Fibroblast of skin of abdomen (primary cell): ENCODE measurements at places on chromosomes 2 and 18.
A peak's percentile ranks its signal among the peaks of the same experiment; 100 is the strongest.

- DNase-seq, result no peak
Measured at GRCh38 chr2:213121690-213122089, 29.7 kb downstream of the IKZF2 start.

DNA sequence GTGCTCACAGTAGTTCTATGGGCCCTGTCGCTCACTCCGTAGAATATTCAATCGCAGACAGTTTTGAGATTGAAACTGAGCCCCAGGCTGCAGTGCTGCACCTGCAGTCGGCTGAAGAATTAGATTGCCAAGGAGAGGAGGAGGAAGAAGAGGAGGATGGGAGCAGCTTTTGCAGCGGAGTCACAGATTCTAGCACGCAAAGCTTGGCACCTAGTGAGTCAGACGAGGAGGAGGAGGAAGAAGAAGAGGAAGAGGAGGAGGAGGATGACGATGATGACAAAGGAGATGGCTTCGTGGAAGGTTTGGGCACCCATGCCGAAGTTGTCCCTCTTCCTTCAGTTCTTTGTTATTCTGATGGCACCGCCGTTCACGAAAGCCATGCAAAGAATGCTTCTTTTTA lies 115.2 kb downstream of the GALNT3 start:
- no peak for DNase-seq

DNA sequence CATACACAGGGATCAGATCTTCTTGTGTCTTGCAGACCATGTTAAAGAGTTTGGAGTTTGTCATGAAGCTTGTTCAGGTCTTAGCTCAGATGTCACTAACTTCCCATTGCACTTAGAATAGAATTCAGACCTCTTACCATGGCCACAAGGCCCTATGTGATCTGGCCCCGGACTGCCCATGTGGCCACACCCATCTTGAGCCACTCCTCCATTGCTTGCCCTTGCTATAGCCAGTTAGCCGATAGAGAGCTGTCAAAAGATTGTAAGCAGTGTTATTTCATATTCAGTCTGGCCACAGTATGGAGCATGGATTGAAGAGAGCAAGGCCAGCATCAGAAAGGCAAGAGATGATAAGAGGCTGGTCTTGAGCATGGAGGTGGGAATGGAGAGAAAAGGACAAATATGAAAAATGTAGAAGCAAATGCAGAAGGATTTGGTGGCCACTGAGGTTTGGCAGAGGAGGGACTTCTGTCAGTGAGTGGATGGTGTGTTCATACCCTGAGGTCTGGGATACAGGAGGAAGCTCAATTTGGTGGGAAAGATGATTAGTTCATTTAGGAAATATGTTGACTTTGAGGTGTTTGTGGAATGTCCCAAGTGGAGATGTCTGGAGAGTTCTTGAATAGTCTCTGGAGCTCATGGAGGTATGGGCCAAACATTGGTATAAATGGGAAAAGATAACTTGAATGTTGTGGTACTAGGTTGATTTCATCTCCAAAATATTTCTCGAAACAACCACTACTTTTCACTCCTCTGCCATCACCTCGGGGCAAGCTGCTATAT lies 10.6 kb downstream of the DGUOK start:
- DNase-seq, result no peak

DNA sequence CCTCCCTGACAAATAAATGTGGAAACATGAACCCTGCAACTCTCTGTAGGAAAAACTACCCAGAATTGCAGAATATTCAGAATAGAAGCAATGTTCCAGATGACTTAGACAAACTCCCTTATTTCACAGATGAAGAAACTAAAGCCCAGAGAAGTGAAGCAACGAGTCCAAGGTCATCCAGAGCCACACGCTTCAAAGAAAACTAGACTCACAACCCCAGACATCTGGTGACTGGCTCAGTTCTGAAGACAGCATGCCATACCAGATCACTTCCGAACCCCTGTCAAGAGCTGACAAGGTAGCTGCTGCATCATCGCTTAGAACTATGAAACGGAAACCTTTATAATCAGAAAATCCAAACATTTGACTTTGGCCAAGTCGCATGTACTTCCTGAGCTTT lies 101.3 kb downstream of the PID1 start:
- DNase-seq, result no peak

DNA sequence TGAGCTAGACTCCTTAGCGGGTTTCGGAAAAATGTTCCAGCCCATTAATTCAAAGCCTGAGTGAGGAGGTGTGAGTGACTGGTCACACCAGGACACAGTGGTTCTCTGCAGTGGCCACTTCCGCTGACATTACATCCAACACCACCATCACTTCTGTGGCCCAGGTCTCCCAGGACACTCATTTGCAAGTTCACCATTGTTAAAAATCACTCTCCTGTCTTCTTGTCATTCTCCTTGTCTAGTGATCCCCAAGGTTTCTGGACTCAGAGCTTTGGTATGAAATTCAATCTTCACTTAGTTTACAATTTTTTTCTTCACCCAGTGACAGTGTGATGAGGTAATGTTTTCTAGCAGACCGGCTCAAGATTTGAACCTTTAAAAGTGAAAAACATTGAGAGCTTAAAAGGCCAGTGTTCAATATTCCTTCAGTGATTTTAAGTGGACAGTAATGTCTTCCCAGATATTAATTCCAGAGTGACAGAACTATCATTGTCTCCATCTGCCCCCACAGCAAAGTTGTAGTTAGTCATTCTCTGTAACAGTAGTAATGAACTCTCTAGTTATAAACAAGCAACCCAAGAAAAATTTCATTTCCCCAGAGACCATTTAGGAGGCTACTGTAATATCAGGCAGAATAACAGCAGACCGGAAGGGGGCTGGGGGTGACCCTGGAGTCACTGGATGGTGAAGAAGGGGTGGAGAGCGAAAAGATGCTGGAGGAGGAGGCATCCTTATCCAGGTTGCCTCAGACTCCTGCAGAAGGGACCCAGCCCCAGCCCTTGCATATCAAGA lies 164.9 kb downstream of the GFPT1 start:
- peak; percentile 66 for DNase-seq

GRCh38 chr2:199742884-199743283 lies 108.1 kb downstream of the FTCDNL1 start:
- DNase-seq, result no peak

GRCh38 chr2:134220344-134220974 lies 33.4 kb upstream of the MGAT5 start:
- peak; percentile 25 for DNase-seq

DNA sequence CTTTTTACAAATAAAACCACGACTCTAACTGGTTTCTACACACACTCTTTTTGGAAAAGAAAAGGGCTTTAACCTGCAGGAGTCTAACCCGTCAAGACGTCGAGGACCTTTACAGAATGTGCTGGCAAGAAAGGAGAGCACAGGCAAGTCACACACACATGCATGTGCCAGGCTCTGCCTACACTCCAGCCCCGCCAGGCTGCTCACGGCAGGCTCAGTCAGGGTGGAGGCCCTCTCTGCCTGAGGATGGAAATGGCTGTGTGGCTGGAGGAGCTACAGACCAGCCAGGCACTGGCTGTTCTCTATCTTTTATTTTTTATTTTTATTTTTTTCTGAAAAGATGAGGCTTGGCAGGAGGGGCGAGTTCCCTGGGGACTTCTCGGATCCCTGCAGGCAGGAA lies 10.2 kb downstream of the SIX3 start:
- DNase-seq, result no peak

DNA sequence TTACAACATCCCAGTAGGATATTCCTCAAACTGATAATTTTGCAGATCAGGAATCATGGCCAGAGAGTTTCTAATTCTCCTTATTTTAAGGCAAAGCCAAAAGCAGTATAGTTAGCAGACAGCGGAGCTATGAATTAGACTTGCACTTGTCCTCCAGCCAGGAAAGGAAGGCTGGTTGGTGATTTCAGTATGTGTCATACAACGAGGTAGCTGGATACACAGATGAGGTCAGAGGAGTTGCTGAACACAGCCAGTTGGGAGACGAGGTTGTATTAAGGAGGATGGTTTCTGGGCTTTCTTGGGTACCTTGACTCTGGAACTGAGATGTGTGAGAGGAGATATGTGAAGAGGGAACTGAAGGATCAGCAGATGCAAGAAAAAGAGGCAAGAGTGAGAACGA lies 185.2 kb downstream of the SOX11 start:
- DNase-seq, result peak; percentile 75

GRCh38 chr2:207698301-207698700 lies 13.1 kb upstream of the CCNYL1 start:
- no peak for DNase-seq

DNA sequence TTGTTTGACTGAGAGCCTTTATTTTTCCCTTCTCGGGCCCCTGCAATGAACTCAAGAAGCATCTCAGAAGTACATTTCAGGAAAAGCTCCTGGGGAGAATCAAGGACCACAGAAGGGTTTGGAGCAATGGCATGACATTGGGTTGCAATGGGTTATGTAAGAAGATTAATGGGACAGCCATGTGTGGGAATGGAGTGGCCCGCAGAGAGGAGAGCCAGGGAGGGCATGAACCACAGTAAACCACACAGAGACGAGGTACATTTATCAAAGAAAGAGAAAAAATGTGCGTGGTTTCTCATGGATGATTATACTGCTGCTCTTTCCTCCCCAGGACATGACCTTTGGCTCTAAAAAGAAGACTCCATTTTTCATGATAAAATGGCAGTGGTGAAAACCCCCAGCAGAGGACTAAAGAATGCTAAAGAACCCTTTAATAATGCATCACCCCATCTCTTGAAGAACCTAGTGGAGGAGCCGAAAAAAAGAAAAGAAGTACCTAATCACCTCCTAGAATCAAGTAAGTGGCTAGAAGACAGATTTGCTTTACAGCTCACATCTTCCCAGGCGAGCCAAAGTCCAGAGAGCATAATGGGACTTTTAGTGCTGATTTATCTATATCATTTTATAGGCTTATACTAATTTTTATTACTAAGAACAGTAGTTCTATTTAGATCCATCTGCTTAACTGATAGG lies 1.7 kb downstream of the CFAP221 start:
- DNase-seq, result peak; percentile 92

- peak; percentile 13 for DNase-seq
Measured at GRCh38 chr2:158993721-158994587, 25.5 kb downstream of the TANC1 start.

DNA sequence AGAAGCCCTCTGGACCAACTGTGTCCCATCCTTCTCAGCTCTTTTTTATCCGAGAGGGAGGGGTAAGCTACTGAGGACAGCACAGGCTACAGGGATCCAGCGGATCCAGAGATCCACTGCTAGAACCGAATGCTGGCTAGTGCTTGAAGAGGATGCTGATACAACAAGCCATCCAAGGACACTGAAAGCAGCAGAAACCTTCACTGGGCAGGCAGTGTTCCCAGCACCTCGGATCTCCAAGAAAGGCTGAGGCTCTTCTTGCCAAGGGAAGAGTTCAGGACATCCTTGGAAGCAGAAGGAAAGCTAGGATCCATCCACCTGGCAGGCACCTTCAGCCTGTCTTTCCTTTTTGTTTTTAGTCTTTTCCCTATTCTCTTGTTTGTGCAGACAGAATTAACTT lies 13.2 kb upstream of the FHOD3 start:
- DNase-seq, result no peak

DNA sequence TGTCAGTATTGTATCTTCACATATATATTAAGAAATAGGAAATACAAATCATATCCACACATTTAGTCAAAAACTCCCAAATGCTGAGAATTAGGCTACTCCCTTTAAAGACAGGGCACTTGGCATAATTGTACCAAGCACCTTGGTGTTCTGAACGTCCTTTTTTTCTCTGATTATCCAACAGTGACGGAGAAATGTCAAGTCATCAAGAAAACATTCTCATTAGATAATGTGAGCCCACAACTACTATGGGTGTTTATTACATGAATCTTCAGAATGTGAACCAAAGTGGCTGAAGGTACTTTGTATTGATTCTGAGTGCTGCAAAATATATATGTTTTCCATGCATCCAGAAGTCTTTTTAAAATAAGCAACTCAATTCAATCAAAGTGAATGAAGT lies 83.8 kb downstream of the PSMG2 start:
- DNase-seq, result no peak

GRCh38 chr2:173590276-173590861 lies 235.7 kb downstream of the CDCA7 start:
- DNase-seq, result peak; percentile 97

DNA sequence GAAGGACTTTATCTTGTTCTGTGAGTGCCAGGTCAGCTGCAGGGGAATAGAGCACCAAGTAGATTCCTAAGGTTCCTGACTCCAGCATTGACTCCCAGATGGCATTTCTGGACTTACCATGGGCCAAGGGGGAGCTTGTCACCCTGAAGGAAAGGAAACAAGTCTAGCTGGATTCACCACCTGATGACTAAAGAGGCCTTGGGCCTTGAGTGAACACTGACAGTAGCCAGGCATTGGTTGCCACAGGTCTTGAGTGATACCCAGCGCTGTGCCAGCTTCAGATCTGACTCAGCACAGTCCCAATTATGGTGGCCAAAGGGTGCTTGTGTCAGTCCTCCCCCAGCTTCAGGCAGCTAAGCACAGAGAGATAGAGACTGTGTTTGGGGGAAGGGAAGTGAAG lies 40.1 kb upstream of the CAPN13 start:
- DNase-seq, result no peak

DNA sequence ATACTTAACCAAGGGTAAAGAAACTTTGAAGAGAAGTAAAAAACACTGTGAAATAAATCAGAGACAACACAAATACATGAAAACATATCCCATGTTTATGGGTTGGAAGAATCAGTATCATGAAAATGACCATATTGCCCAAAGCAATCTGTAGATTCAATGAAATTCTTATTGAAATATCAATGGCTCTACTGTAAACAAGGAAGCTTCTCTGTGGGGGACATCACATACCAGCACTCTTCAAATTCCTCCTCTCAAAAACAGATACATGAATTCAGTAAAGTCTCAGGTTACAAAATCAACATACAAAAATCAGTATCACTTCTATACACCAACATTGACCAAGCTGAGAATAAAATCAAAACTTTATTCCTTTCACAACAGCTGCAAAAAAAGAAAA lies 63.5 kb upstream of the CNTNAP5 start:
- DNase-seq, result no peak

GRCh38 chr2:126914811-126915500 lies 16.3 kb downstream of the TEX51 start:
- DNase-seq, result no peak

DNA sequence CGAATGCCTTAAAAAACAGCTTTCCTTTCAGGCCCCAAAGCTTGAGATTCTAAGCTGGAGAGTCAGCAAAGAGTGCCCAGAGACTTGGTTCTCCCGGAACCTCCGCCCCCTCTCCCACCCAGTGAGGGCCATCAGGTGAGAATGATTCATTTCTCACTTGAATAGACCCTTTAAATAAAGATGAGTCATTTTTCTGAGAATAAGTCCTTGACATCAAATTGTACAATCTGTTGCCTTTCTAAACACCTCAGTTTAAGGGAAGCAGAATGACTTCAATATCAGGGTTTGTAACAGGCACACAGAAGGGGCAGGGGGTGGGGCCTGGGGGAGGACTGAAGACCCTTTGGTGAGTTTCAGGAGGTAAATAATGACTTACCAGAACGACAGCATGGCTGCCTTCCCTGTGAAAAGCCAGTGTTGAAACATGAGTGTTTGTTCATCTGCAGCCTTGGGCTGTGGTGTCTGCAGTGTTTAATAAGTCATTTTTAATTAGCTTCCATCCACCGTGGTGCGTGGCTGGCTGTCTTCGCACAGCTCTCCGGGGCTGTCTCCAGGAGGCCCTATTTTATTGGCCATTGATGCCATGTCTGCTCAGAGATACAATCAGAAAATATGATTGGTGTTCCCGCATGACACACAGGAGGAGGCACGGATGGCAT lies 134.9 kb upstream of the ZNF236 start:
- peak; percentile 15 for DNase-seq

- DNase-seq, result no peak
Measured at GRCh38 chr2:170737821-170738220, 22.7 kb downstream of the SP5 start.
